Fibroblast of the conjunctiva (primary cell): ENCODE measurements at places on chromosomes 6 and 20.
A peak's percentile ranks its signal among the peaks of the same experiment; 100 is the strongest.

GRCh38 chr20:59150821-59151251 lies 12.8 kb upstream of the ZNF831 start:
- DNase-seq: no peak

GRCh38 chr6:85465762-85466161 lies 15.9 kb downstream of the NT5E start:
- DNase-seq: no peak

- DNase-seq: no peak
These were observed 54.6 kb downstream of the GJA10 start for GRCh38 chr6:89948876-89949275.

- no peak for DNase-seq
These were observed 173.1 kb downstream of the CLVS2 start for GRCh38 chr6:123168892-123169773.

GRCh38 chr20:46850416-46850815 lies 44.2 kb upstream of the EYA2 start:
- DNase-seq: no peak

DNA sequence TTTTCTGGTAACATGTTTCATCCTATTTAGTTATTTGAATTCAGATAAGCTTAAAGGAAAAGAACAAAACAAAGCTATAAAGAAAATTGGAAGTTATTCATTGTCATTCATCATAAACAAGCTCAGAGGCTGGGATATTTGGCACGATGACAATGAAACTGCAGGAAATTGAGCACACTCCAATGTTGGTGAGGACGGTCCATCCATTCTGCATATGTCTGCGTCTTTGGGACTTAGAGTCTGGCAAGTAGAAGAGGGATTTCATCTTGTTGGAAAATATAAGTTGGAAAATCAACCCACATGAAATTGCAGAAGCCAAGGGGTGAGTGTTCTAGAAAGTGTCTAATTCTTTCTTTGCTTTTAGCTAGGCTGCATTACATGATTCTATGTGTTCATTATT lies 78.4 kb downstream of the HDGFL1 start:
- no peak for DNase-seq

- no peak for DNase-seq
These were observed 107.7 kb upstream of the BTN3A2 start for GRCh38 chr6:26257272-26257671.

GRCh38 chr6:32610682-32611296 lies 21.1 kb upstream of the HLA-DRB1 start:
- no peak for DNase-seq

- DNase-seq: no peak
These were observed 14.0 kb downstream of the SPATS1 start for GRCh38 chr6:44356487-44356886.

DNA sequence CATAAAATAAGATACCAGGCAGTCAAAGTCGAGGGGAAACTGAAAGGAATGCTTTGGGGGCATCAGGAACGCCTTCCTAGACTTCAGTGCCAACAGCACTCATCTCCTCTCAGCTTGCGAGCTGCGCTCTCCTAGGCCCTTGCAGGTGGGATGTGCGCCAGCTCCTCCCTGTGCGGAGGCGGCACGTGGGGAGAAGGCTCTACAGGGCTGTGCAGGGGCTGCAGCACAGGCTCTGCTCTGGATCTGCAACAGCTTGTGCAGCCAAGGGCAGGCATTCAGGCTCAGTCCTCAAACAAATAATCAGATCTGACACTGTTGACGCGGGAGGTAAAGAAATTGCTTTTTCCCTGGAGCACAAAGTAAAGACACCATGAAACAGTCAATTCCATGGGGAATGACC lies 144.8 kb downstream of the TTLL2 start:
- no peak for DNase-seq

GRCh38 chr6:35745509-35745908 lies 8.7 kb downstream of the ARMC12 start:
- no peak for DNase-seq

GRCh38 chr20:51227744-51228143 lies 204.8 kb upstream of the KCNG1 start:
- no peak for DNase-seq

- DNase-seq: no peak
These were observed 74.0 kb upstream of the EYA2 start for GRCh38 chr20:46820682-46821081.

DNA sequence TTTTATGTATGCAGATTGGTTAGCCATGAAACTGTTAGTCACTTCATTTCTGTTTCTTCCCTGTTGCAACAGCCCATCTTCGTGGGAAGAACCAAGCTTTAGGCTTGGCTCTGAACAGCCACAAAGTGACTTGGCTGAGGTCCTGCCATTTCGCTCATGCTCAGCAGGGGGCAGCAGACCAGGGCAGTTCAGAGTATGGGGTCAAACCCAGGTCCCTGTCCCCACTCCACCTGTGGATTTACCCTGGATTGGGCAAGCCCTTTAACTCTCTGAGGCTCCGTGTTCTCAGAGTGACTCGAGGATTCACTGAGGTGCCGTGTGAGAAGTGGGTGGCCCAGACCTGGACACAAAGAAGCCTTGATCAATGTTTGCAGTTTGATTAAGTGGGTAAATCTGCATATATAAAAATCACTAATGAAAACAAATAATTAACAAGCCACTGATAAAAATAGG lies 19.8 kb upstream of the MAP1LC3A start:
- DNase-seq: peak; percentile 55

DNA sequence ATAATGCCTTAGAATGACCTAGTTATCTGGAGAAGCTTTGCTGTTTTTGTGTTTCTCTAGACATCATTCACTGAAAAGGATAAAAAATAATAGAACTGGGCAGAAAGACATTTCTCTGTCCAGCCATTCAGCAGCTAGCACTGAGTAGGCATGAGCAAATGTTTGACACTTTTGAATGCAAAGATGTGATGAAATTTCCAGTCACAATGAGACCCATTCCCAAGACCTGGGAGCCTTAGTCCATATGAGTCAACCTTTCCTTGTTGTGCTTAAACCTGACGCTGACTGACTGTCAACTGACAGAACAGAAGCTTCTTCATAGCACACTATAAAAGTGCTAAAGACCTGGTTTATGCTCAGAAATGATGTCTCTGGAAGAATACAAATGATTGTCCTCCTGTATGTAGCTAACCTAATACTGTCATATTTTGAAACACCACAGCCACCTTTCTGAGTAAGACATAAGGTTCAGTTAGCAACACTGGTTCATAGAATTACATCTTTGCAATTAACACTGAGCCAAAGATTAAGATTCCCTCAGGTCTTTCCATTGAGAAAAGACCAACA lies 17.1 kb downstream of the RALGAPA2 start:
- no peak for DNase-seq

- DNase-seq: no peak
These were observed 146.6 kb downstream of the SOBP start for GRCh38 chr6:107636486-107636885.

DNA sequence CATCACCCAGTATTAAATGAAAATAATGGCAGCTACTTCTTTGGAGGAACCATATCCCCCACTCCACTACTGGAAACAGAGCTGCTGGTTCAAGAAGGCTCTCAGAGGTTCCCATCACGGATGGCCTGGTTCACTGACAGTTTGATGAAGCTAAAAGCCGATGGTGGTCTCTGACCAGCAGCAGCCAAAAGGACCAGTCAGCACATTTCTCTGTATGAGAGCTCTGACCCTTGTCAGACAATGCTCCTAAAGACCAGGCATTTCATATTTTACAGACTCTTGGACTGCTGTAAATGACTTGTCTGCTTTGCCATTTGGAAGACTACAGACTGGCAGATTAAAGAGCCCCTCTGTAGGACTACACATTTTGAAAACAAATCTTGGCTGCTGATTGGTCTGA lies 16.6 kb downstream of the PRKN start:
- no peak for DNase-seq

DNA sequence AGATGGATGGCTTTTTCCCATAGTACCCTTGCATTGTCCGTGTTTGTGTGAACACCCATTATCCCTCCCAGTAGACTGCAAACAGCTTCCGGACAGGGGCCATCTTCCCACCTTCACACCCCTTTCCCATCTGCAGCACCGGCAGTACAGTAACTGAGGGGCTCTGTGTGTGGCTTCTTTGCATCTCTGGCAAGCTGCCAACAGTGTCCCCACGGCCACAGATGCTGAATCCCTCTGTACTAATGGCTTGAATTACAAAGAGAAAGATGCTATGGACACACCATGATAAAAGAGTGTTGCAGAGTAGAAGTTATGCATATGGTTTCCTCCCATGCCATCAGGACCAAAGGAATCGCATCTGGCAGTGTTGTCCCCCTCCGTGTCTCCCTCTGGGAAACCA lies 101.1 kb upstream of the CDYL start:
- DNase-seq: no peak

GRCh38 chr20:42982218-42982617 lies 207.5 kb downstream of the PTPRT start:
- no peak for DNase-seq

- DNase-seq: no peak
These were observed 327.2 kb downstream of the CDKAL1 start for GRCh38 chr6:20861481-20861880.

- DNase-seq: no peak
These were observed 68.2 kb downstream of the NOX3 start for GRCh38 chr6:155387481-155387880.

GRCh38 chr6:111527367-111527766 lies 44.3 kb upstream of the REV3L start:
- DNase-seq: no peak

GRCh38 chr6:89989742-89990141 lies 95.5 kb downstream of the GJA10 start:
- no peak for DNase-seq

- DNase-seq: no peak
These were observed 67.4 kb upstream of the HINT3 start for GRCh38 chr6:125888989-125889656.

GRCh38 chr20:48846516-48847492 lies 19.0 kb upstream of the PREX1 start:
- no peak for DNase-seq

DNA sequence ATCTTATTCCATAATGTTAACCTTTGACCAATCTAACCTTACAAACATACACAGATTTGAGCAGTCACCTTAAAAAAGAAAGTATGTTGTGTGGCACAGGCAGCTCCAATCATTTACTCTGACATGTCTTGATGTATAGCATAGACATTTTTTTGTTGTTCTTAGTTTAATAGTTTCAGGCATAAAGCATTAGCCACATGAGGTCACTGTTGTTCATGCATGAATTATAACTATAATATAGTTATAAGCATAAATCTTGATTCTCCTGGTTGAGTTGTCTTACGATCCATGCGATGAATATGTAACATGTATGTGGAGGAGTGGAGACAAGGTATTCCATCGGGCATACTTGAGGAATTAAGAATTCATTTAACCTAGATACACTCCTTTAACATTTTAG lies 26.1 kb upstream of the NKAIN2 start:
- DNase-seq: no peak

DNA sequence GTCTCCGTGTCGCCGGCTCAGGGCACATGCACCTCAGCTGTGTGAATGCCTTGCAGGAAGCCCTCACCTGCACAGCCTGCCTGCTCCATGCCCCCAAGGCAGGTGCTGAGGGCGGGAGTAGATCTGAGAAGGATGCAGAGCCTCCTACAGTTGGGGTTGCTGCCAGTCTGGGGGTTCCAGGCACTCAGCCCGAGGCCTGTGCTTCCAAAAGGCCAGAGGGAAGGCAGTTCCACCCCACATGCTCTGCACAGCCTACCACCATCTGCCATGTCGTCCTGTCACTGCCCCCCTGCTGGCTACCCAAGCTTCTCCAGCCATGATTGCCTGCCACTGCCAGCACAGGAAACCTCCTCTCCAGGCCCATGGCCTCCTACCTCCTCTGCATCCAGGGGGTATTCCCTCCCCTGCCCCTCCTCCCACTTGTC lies 19.3 kb downstream of the ACSS1 start:
- no peak for DNase-seq

DNA sequence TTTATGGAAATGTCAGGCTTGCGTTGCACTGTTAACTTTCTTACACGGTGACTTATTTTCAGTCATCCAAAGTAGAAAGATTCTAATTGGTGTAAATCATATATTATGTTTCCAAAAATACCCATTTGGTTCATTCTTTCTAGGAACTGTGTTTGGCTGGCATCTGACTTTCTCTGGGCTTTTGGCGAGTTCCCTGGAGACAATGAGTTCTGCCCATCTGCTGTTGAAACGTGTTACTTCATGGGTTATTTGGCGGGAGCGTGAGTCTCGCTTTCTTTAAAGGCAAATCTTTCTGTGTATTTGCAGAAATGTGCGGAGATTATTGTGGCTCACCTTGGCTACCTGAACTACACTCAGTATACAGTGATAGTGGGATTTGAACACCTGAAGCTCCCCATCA lies 29.5 kb downstream of the TMEM181 start:
- no peak for DNase-seq

- DNase-seq: no peak
These were observed 1.4 kb downstream of the SPO11 start for GRCh38 chr20:57330998-57331397.

- no peak for DNase-seq
These were observed 28.8 kb downstream of the ADA start for GRCh38 chr20:44622501-44623270.

DNA sequence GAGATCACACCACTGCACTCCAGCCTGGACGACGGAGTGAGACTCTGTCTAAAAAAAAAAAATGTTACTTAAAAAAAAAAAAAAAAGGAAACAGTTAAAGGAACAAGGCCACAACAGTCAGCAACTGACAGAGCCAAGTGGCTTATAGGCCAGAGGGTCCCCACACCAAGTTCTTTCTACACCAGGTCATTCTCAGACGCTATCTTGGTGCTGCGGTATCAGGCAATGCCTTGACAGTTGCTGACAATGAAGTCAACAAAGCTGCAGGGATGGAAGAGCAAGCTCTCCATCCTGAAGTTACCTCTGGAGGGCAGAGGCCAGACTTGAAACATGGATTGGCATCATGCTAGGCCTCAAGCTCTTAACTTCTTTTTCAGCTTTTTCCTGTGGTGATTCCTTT lies 31.9 kb downstream of the COMMD7 start:
- DNase-seq: no peak

DNA sequence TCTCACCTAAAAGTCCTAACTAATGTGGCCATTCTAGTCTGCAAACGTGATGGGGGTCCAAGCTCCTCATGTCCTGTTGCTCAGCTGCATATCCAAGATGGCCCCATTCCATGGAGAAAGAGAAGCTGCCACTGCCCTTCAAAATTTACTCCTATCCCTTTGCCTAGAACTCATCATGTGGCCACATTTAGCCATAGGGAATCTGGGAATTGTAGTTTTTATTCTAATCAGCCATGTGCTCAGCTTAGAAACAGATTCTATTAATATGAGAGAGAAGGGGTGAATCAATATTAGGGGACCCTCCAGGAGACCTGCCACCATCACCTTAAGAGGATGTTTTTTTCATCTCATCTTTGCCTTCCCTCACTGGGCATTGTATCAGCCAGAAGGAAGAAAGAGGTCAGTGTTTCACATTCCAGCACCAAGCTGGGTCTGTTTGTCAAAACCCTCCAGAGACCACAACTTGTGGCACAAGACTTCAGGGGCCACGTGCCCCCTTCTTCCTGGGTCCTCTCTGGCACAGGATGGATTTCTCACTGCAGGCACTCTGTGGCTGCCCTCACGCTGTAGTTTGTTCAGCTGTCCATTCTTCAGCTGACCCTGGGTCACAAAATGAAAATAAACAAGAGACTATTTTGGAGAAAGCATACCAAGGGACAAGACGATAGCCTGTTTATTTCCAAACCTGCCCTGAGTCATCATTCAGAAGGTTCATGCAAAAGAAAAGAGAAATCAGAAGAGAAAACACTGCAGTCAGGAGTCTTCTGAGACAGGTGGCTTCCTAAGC lies 172.0 kb downstream of the EYA2 start:
- DNase-seq: peak; percentile 51

GRCh38 chr6:33983109-33983716 lies 162.7 kb downstream of the GRM4 start:
- no peak for DNase-seq
